ENCODE measurements at places on chromosomes 3 and 15.
A peak's percentile ranks its signal among the peaks of the same experiment; 100 is the strongest.

DNA sequence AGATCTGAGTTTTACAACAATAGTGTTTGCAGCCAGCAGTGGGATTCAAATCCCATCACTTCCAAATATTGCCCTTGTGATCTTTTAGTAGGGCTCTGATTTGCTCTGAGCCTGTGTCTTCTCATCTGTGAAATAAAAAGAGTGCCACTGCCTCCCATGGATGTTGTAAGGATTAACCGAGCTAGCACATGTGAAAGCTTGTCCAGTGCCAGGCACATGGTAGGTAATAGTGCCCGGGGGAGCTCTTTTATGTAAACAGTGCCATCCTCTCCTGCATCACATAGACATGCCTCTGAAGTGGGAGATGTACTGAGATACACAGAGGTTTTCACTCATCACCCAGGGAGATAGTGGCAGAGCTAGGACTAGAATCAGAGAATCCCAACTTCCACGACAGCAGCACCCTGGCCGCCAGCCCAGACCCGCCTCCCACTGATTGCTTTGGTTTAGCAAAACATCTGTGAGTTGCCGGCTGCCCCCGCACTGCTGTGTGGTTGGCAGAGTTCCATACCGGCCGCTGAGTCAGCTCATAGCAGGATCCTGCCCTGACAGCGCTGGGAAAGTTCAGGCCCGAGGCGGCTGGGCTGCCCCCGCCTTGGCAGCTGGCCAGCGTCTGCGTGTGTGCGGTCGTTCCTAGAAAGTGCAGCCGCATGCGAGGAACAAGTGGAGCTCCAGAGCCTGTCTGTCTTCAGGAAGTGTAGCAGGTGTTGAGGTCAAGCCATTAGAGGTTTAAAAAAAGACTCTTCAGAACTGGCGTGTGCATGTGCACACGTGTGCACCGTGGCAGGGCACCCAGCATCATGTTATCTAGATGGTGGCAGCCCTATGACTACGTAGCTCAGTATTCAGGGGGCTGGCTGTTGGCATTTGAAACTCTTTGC is 5.0 kb downstream of the ARID3B start:
- DNase-seq: peak; percentile 100

GRCh38 chr15:38029736-38030135 is 95.3 kb downstream of the TMCO5A start:
- peak; percentile 95 for DNase-seq

- DNase-seq: no peak
Measured at GRCh38 chr15:77033417-77033728, 37.5 kb downstream of the TSPAN3 start.

DNA sequence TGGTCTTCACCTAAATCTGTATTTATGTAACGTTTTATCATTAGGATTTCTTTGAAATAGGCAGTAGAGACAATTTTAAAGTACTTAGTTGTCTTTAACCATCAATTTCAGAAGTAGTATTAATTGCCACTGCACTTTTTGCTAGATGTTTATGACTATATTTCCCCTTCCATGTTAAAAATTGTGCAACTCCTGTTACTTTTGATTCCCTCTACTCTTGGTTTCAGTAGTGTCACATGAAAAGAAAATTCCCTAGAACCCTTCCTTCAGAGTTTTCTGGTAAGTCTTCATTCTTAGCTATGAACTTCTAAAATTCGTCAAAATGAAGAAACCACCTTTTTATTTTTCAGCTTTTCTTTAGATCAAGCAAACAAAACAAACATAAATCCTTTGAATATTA is 7.1 kb downstream of the PIAS1 start:
- no peak for DNase-seq

- DNase-seq: no peak
Measured at GRCh38 chr3:165162883-165163282, 33.3 kb downstream of the SLITRK3 start.

DNA sequence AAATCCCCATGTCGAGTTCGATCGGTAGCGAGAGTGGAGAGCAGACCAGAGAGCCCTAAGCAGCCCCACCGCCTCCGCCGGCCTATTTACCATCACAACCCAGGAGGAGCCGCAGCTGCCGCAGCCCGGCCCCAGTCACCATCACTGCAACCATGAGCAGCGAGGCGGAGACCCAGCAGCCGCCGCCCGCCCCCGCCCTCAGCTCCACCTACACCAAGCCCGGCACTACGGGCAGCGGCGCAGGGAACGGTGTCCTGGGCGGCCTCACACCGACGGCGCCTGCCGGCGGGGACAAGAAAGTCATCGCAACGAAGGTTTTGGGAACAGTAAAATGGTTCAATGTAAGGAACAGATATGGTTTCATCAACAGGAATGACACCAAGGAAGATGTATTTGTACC is 89.5 kb upstream of the TPM1 start:
- DNase-seq: no peak

- no peak for DNase-seq
Measured at GRCh38 chr3:44240061-44240460, 1.6 kb upstream of the TOPAZ1 start.

Data from cardiac muscle cell (in vitro differentiated cells and primary cell).